ENCODE measurements at places on chromosomes 4 and X.

GRCh38 chr4:64497491-64497890 is 88.2 kb upstream of the TECRL start:
- DNase-seq, result no peak

GRCh38 chr4:85370400-85371032 is 104.4 kb upstream of the ARHGAP24 start:
- peak; percentile 29 for DNase-seq

- DNase-seq, result no peak
Measured at GRCh38 chr4:132330994-132331393, 818.1 kb upstream of the PCDH10 start.

- peak; percentile 77 for DNase-seq
Measured at GRCh38 chrX:20067709-20068561, 48.8 kb downstream of the MAP7D2 start.

GRCh38 chr4:5399790-5400421 is 308.5 kb downstream of the EVC2 start:
- DNase-seq, result peak; percentile 21

- DNase-seq, result no peak
Measured at GRCh38 chrX:10769696-10770619, 149.6 kb upstream of the MID1 start.

DNA sequence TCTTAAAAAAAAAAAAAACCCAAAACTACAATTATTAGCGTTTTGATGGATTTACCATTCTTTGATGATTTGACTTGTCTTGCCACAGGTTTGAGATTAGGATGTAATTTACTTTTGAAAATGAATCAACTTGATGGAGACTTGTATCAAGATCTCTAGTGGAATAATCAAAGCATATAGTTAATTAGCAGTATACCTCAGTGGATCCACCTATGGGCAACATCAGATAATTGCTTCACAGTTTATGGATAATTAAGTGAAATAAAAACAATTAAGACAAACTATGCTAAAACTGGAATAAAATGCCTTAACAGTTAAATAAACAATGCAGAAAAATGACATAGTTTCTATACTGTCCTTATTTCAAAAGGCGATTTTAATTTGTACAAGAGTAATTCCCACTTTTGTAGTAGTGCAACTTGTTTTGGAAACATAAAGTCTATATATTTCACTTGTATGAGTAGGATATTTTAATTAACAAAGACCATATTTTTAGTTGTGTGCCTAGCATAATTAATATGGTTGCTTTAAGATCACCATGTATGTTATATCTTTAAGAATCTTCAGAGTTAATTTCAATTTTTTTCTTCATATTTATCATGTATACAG is 4.2 kb downstream of the CPEB2 start:
- DNase-seq, result peak; percentile 5

DNA sequence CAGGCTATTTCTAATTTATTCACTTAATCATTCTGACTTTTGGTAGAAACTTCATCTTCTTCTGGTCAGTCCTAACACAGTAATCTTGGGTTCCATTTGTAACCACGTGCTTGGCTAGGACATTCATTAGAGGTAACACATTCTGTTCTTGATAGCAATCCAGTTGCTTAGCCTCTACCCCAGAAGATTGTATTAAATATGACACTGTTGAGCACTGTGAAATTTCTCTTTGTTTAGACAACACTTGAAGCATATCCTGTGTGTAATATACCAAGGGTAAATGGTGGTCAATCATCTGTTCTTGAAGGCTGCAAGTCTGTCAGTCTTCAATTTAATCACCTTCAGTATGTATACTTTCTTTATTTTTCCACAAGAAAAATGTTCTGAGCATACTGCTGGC is 523.0 kb downstream of the ANKRD50 start:
- DNase-seq, result no peak

DNA sequence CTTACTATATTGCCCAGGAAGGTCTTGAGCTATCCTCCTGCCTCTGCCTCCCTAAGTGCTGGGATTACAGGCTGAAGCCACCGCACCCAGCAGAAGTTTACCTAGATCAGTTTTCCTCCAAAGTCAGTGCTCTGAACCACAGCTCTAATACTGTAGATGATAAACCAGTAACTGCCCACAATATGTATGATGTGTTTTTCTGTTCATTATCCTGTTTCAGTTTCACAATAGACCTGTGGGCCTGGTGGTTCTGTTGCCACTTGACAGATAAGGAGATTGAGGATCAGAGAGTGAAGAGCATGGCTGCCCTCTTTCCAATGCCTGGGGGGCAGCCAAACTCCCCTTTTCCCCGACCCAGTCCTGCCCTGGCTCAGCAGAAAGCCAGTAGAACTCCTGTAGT is 87.0 kb downstream of the EFNB1 start:
- DNase-seq, result no peak

Measured in RPMI8226 (cell line).